ENCODE measurements at places on chromosomes 2 and 18. TPM values are rescaled to one million over a fixed set of nuclear protein-coding genes. Genes with fewer than 3 reads are reported as not detected.

GRCh38 chr2:44953499-44953883 lies 12.0 kb downstream of the SIX3 start:
- DNase-seq: no peak
- H3K36me3 ChIP-seq: no peaks in the 10 kb centered on the region
- H3K4me1 ChIP-seq: peaks cover 13% of the 10 kb centered on the region
- no peak overlapping the region for H3K4me3 ChIP-seq
- H3K27me3 ChIP-seq: peaks cover 60% of the 10 kb centered on the region

- DNase-seq: no peak
- H3K4me3 ChIP-seq: no peak overlapping the region
- no peaks in the 10 kb centered on the region for H3K27me3 ChIP-seq
- H3K4me1 ChIP-seq: peaks cover 4% of the 10 kb centered on the region
- no peak overlapping the region for H3K27ac ChIP-seq
- no peaks in the 10 kb centered on the region for H3K36me3 ChIP-seq
Observed at GRCh38 chr2:25491003-25491696, 149.4 kb upstream of the DNMT3A start.

GRCh38 chr2:118658596-118659198 lies 188.8 kb downstream of the EN1 start:
- no peak overlapping the region for H3K4me3 ChIP-seq
- no peaks in the 10 kb centered on the region for H3K4me1 ChIP-seq
- peaks cover 4% of the 10 kb centered on the region for H3K27me3 ChIP-seq
- no peaks in the 10 kb centered on the region for H3K36me3 ChIP-seq

- DNase-seq: no peak
- H3K4me3 ChIP-seq: no peak overlapping the region
- peaks cover 17% of the 10 kb centered on the region for H3K27me3 ChIP-seq
- H3K36me3 ChIP-seq: no peaks in the 10 kb centered on the region
- peaks cover 3% of the 10 kb centered on the region for H3K4me1 ChIP-seq
- no peak overlapping the region for H3K27ac ChIP-seq
Observed at GRCh38 chr2:37881397-37881796, 43.7 kb upstream of the RMDN2 start.

OR6B2 gene
- not detected for total RNA-seq

DNA sequence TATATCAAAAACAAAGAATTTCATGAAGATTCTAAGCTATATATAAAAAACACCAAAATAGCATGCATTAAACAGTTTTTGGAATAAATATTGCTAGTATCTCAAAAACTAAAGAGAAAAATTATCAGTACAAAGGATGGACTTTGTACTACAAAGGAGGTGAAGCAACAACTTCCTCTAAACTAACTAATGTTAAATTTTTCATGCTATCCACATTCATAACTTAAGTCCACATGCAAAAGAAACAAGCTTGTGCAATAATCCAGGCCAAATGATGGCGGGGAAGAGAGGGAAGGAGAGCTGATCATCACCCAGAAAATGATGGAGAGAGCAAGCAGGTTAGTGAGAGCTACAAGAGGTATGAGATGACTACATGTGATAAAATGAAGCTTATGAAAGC lies 70.1 kb downstream of the KIDINS220 start:
- no peak for DNase-seq
- H3K27ac ChIP-seq: no peak overlapping the region
- H3K36me3 ChIP-seq: peaks cover 14% of the 10 kb centered on the region
- H3K4me3 ChIP-seq: no peak overlapping the region
- H3K4me1 ChIP-seq: no peaks in the 10 kb centered on the region
- H3K27me3 ChIP-seq: no peaks in the 10 kb centered on the region

- H3K4me1 ChIP-seq: no peaks in the 10 kb centered on the region
- H3K27me3 ChIP-seq: no peaks in the 10 kb centered on the region
- no peak overlapping the region for H3K4me3 ChIP-seq
- DNase-seq: no peak
Observed at GRCh38 chr2:198591586-198591985, 787.2 kb downstream of the PLCL1 start.

- no peaks in the 10 kb centered on the region for H3K4me1 ChIP-seq
- no peak overlapping the region for H3K27ac ChIP-seq
- peaks cover 44% of the 10 kb centered on the region for H3K27me3 ChIP-seq
- H3K36me3 ChIP-seq: no peaks in the 10 kb centered on the region
- DNase-seq: no peak
Observed at GRCh38 chr18:59114160-59114559, 25.5 kb upstream of the SEC11C start.

DNA sequence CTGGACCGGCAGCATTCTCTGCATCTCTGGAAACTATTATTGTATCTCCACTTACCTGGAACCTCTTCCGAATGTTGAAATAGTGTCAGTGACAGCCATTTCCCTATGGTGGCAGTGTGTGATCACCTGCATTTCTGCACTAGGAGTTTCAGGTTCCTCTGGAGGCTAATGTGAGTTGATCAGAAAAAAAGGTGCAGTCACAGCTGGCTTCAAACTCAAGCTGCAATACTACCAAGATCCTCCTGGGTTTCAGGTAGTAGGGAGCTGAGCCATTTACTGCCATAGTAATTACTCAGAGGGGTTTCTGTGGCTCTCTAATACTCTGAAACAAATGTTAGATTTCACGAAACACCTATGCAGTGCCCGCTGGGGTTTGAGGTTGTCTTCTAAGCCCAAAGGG lies 183.5 kb upstream of the OSR1 start:
- no peaks in the 10 kb centered on the region for H3K36me3 ChIP-seq
- no peak overlapping the region for H3K4me3 ChIP-seq
- no peak for DNase-seq
- no peaks in the 10 kb centered on the region for H3K4me1 ChIP-seq
- H3K27ac ChIP-seq: no peak overlapping the region

DNA sequence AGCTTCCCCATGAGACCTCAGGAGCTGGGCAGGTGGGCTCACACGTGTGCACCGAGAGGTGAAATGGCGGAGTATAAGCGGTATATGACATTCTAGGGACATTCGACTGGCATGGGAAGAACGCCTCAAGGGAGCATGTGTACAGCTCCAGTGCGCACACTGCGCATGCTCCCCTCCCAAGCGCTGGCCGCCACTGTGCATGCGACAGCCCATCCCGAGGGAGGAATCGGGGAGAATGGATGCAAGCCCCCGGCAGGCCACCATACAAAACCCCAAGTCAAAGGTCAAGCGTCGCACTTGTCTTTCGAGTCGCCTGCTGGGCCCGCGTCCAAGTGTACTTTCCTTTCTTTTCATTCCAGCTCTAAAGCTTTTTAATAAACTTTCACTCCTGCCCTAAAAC lies 103.4 kb upstream of the ODC1 start:
- no peaks in the 10 kb centered on the region for H3K36me3 ChIP-seq
- H3K27me3 ChIP-seq: peaks cover 28% of the 10 kb centered on the region
- H3K27ac ChIP-seq: no peak overlapping the region
- no peak for DNase-seq
- peaks cover 9% of the 10 kb centered on the region for H3K4me1 ChIP-seq

VIL1 gene
- total RNA-seq: not detected

ADD2 gene
- 5.6 TPM for total RNA-seq

DNA sequence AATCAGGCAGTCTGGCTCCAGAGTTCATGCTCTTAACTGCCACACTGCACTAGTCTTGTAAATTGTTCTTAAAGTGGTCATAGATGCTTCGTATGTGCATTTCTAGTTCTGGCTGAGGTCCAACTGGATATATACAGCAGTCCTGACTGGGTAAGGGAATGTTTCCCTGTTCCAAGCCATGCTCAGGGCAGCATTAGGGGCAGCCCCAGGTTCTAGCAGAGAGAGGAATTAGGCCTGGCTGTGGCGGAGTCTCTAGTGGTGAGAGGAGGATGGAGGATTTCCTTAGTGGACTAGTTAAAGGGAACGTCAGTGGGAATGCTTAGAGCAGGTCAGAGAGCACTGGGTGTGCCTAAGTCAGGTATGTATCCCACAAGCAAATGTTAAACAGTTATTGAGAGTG lies 28.0 kb downstream of the UBE2E3 start:
- H3K4me3 ChIP-seq: no peak overlapping the region
- no peak overlapping the region for H3K27ac ChIP-seq
- peaks cover 15% of the 10 kb centered on the region for H3K4me1 ChIP-seq

DNA sequence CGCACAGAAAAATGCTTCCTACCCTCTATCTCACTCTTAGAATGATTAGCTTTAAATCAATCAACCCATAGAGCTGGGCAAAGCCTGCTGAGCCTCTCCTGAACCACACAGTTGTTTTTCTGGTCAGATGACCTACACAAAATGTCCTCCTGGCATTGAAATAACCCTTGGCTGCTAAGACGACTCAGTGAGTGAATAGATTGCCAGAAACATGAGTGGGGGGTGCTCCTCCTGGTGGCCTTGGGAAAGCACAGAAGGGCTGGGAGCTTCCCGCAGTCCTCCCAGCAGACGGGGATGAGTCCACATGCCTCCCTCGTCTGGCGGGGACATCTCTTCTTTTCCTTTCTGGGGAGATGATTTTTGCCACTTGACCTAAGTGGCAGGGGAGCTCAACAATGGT lies 14.9 kb downstream of the MAL start:
- H3K27me3 ChIP-seq: no peaks in the 10 kb centered on the region
- H3K4me3 ChIP-seq: no peak overlapping the region
- H3K36me3 ChIP-seq: peaks cover 18% of the 10 kb centered on the region

All from activated CD4-positive, alpha-beta memory T cell treated with anti-CD3 and anti-CD28 coated beads for 36 hours (primary cell).